ENCODE measurements at places on chromosomes 1 and 21. TPM values are rescaled to one million over a fixed set of nuclear protein-coding genes. Genes with fewer than 3 reads are reported as not detected.

DNA sequence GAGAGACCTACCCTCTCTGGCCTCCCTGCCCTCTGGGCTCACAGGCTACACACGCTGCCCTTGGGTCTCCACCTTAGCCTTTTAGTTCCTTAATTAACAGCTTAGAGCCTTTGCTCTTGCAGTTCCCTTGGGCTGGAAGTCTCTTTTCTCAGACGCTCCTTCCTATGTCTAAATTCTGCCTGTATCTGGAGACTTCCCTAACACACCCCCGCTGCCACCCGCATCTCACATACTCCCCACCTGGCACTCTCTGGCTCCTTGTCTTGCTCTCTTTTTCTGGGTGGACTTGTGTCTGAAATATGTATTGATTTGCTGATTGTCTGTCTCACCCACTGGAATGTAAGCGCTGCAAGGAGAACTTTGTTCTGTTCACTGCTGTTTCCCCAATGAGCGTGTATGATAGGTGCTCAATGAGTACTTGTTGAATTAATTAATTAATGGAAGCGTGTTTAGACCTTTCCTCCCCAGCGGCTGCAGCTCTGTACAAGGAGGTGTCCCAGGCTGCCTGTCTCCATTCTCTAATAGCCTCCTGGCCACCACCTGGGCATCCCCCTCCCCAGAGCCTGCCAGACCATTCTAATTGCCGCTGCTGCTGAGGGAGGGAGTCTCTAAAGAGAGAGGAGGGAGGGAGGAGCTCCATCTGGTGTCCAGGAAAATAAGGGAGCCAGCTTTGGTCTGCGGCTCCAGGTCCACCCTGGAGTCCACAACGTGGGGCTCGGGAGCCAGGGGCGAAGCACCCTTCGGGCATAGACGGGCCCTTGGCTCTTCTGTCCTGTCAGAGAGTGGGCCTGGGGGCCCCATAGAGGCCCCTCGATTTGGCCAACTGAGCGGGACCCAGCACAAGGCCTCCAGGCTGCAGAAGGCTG, 95.4 kb downstream of the RNF220 start:
- DNase-seq: no peak

The FAM163A gene
- total RNA-seq: not detected

DNA sequence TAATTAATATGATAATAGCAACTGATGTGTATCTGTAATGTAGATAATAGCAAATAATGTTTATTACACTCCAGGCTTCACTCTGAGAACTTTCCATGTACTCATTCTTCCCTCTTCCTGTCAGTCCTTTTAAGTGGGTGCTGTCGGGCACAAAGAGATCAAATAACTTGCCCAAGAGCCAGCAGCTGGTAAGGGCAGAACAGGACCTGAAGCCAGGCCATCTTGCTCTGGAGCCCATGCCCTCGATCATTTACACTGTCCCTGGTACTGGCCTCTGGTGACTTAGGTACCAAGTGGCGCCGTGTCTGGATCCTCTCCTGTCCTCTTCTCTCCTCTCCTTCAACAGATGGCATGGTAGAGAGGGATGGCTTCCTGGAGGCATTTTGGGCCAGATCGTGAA, 97.2 kb downstream of the VPS13D start:
- DNase-seq: no peak

DNA sequence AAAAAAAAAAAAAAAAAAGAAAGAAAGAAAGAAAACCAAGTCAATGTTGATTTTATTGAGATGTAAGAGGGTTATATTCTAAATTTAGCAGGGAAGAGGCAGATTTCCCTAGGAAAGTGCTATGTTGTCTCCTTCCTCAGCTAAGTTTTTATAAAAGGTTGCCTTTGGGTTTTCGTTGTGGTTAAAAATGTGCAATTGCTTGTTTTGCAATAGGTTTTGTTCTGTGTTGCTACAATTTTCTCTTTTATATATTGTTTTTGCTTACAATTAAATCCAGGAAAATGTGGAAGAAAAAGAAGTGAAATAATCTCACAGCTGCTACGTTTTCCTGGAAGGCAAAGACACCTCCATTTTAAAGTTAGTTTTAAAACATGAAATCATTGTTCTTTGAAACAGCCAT, 136.7 kb upstream of the C1orf105 start:
- no peak for DNase-seq

The SYT14 gene
- 1.1 TPM for total RNA-seq

The TMEM269 gene
- not detected for total RNA-seq

GRCh38 chr1:1013922-1014648, 788 bp downstream of the ISG15 start:
- no peak for DNase-seq

- DNase-seq: no peak
Observed at GRCh38 chr1:109761227-109762038, 2.3 kb downstream of the EPS8L3 start.

The C1orf105 gene
- not detected for total RNA-seq

GRCh38 chr1:234926264-234926558, 202.4 kb downstream of the TOMM20 start:
- DNase-seq: no peak

DNA sequence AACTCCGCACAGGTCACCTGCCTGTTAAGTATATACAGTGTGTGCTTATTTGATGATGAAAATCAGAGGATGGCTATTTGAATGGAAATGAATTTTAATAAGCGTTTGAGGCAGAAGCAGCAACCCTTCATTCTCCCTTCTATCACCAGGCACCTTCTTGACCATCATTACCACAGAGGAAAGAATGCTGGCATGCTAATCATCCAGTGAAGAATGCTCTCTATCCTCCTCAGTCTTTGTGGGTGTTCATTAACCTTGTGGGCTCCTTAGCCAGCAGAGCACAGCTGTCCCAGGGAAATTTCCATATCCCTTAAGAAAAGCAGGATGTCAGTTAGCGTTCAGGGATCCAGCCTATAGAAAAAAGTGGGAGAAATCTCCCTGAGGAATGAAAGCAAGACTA, 428.0 kb upstream of the CAMK1G start:
- peak; percentile 29 for DNase-seq

DNA sequence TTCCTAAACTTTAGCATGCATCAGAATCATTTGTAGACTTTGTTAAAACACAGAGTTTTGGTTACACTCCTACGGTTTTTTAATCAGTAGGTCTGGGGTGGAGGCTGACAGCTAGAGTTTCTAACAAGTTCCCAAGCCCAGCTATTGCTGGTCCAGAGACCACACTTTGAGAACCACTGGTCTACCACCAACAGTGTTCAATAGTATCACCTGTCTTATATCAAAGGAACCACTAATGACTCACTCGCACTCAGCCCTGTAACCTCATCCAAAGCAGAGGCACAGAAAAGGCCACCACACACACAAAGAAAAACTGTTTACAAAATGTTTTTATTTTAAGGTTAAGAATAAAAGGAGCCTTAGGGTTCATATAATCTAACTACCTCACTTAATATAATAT, 68.7 kb downstream of the HIVEP3 start:
- peak; percentile 51 for DNase-seq

GRCh38 chr1:184188037-184188436, 136.5 kb downstream of the TSEN15 start:
- no peak for DNase-seq

The SPRR1B gene
- total RNA-seq: not detected

The NBPF11 gene
- 2.5 TPM for total RNA-seq

DNA sequence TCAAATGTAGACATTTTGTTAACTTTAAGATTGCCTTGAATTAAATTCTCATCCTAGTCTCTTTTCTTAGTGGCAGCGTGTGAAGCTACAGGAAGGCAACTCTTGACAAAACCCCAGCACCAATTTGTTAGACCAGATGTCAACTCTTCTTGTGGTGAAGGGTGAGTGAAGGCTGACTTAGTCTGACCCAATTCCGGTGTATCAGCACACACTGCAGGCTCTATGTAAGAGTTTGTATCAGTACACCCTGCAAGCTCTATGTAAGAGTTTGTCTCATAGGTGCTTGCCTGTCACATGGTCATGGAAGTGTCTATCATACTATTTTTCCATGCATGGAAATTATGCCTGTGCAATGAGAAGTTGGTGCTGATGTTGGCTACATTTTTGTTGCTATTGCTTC, 16.8 kb downstream of the CR2 start:
- DNase-seq: no peak

The H6PD gene
- total RNA-seq: 10.2 TPM

The RGS4 gene
- total RNA-seq: 24.1 TPM

DNA sequence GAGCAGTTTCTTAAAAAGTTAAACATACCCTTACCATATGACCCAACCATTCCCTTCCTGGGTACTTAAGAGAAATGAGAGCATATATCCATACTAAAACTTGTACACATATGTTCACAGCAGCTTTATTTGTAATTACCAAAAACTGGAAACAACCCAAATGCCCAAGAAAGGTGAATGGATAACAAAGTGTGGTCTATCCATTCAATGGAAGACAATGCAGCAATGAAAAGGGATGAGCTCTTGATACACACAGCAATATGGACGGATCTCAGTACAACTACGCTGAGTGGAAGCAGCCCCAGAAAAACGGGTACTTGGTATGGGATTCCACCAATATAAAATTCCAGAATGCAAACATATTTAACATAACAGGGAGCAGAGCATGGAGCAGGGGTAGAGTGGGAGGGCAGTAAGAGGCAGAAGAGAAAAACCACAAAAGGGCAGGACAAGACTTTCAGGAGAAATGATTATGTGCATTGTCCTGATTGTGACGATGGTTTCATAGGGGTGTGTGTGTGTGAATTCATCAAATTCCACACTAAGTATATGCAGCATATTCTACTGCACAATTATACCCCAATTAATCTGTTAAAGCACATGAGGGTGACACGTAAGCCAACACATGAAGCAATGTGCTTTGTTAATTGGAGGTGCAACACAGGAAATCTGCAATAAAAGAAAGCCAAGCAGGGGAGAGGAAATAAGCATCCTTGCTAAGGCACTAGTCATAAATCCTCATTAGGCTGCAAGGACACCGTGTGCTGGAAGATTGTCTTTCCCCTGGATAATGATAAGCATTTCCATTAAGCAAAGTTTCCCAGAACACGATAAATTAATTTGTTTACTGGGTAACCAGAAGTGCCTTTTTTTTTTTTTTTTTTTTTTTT, 113.1 kb upstream of the KRTAP19-8 start:
- DNase-seq: no peak

DNA sequence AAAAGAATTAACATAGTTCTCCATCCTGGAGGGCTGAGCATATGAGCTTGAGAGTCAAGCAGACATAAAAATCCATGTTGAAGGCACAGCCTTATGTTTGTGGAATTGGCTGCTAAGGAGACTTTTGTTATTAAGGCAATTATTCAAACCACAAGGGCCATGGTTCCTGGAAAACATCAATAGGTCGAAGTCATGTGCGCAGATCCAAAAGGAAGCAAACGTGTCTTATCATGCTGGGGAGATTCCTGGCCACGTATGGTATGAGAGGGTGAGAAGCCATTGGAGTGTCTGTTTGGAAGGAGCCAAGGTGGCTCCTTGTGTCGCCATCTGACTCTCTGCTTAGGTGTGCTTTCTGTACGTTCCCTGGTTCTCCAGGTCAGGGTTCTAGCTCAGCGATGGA, 61.8 kb upstream of the COA6 start:
- no peak for DNase-seq

GRCh38 chr1:20151906-20152598, 12.9 kb downstream of the PLA2G2F start:
- peak; percentile 75 for DNase-seq

DNA sequence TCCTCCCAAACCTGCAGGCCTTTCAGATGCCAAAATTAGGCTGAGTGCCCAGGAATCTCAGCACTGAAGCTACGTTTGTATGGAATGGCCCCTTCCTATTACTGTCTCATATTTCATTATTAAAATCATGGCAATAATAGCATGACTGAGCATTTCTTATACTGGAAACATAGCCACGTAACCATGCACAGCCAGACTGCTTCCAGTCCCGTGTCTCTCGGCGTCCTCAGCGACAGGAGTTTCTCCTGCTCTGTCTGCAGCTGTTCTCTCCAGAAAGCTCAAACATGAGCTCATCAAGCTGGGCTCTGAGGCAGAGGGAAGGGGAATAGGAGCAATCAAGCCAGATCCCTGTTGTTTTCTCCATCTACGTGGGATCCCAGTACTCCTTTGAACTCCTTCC, 104.0 kb downstream of the CDC7 start:
- no peak for DNase-seq

DNA sequence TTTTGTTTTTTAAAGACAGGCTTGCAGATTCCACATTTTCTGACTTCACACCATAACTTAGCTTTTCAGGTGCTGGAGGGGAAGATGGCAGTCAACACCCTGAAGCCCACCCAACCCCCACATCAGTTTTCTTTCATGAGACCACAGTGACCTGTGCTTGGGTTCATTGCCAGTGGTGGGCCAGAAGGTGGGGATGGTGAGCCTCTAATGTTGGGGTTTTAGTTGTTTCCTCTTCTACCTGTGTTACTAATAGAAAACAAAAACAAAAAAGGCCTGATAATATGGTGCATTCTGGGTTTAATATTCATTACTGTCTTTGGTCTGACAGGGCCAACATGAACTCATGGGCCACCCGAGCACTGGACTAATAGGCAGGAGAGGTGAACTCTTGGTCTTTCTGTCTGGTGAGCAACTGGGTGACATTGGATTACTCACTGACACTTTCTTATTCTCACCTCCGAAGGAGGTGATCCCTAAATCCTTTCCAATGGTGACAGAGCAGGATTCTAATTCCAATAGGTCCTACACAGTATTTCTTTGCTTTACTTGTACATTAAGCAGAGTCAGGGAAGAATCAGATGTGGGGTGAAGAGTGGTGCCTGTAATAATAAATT, 132.8 kb downstream of the CLIC6 start:
- no peak for DNase-seq

DNA sequence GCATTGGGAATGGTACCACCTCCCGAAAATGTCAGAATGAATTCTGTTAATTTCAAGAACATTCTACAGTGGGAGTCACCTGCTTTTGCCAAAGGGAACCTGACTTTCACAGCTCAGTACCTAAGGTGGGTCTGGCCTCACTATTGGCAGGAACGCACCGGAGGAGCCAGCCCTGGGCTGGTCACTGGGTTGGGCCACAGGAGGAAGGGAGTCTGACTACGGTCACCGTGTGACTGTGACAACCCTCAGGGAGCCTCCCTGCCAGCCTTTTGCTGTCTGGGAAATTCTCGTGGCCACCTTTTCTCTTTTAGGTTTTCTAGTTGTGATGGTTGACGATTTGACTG, 2.2 kb downstream of the IL10RB start:
- DNase-seq: no peak

The NBPF4 gene
- 0.60 TPM for total RNA-seq

DNA sequence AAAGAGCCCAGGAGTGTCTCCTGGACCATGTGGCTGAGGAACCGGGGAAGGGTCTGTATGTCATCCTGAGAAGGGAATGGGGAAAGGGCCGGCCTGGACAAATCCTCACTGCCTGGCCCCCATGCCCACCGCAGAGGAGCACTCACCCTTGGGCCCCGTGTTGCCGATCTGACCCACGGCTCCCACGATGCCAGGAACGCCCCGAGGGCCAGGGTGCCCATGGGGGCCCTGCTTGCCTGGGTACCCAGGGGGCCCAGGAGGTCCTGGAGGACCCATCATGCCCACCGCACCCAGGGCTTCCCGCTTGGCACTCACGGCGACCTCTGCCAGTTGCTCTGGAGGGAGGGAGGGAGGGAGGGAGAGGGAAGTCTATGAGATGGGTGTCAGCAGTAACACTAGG, 14.6 kb downstream of the COL9A2 start:
- no peak for DNase-seq

- DNase-seq: peak; percentile 55
Observed at GRCh38 chr1:48876330-48876785, 99.7 kb upstream of the BEND5 start.
